ENCODE measurements at places on chromosomes 6 and 20.

DNA sequence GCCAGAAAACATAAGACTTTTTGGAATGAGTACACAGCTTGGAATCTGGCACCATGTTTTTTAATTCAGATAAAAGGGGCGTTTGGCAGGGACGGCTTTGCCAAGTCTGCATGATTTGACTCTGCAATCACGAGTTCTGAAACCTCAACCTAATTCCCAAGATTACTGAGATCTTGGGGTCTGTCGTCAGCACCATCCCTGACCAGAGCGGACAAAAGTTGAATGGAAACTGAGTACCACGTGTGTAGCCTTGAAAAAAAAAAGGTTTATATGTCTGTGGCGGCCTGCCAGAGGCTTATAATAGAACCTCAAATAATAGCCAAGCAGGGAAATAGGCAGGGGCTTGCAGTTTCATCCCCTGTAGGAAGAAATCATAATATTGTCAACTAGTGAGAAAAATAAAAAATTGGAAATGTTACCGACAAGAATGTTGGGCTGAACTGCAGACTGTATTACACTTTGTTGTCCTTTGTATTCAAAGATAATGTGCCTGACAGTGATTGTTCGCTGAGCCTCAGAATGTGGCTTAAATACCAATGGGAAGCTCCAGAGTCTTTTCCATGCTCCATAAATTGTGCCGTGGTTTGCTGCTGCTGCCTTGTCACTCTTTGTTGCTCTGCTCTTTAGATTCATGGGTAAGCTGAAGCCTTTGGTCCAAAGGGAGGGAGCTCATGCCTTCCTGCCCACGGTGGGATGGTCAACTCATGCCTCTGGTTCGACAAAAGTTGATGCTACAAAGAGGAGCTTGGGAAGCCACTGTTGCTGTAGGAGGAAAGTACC is 118.8 kb upstream of the ARID1B start:
- DNase-seq, result no peak

- DNase-seq, result no peak
These were observed 3.4 kb downstream of the GJA1 start for GRCh38 chr6:121438869-121439268.

GRCh38 chr6:144417681-144418080 is 132.5 kb downstream of the UTRN start:
- no peak for DNase-seq

DNA sequence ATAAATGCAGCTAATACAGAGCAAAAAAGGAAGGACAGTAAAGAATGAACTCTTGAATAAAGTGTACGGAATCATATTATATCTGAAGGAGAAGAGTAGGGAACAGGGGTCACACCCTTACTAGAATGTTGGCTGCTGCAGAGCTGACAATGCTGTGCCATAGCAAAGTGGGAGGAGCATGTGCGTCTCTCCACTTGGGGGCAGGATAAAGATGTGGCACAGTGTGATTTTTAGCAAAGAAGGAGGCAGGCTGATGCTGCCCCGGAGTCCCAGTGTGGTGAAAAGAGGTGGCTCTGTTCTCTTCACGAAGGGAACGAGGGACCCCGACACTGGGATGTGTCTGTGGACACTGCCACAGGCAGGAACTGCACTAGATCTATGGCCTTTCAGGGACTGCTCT is 67.5 kb downstream of the INSM1 start:
- no peak for DNase-seq

DNA sequence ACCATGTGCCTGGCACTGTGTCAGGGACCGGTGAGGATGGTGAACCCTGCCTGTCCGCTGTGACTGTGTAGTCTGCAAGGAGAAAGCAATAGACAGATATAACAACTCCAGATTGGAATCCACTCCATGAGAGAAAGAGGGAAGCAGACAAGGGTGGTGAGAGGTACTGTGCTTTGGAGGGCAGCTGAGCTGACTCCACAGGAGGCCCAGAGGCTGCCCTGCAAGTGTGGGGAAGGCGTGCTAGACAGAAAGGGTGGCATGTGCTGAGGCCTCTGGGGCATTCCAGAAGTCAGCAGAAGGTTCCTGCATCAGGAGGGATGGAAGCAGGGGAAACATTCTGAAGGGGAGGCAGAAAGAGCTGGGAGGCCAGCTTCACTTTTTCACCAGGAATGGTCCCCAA is 39.3 kb upstream of the APCDD1L start:
- DNase-seq, result no peak

- DNase-seq, result no peak
These were observed 74.7 kb downstream of the PTCHD4 start for GRCh38 chr6:48036316-48036715.

GRCh38 chr6:13375360-13375878 is 47.1 kb upstream of the TBC1D7 start:
- DNase-seq, result no peak

DNA sequence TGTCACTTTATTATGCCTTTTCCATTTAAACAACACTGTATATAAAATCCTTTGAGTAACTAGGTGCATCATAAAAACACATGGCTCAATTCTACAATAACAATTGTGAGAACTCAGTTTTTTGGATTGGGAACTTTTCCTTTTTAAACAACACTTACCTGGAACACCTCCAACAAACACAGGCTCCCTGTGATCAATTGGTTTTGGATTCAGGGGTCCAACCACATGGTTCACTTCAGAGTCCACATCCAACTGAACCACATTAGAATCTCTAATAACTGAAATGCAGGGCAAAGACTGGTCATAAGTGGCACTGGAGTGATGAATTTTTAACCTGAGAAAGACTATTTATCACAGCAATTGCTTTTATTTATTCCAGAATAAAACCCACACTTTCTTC is 26.5 kb downstream of the FAM229B start:
- DNase-seq, result no peak

DNA sequence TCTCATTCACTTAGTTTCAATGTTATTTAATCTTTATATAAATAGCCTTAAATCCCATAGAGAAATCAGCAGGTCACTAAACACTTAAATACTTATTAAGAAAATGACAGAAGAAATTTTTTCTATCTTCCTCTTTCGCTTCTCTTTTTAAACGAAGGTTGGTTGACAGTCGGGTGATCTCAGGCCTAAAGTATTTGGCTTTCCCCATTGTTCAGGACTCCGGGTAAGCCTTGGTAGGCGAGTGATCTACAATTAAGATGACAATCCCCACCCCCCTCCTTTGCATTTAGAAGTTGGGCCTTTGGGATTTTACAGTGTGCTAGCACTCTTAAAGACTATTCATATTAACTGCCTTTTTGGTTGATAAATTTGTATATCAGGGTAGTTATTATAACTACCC is 19.7 kb upstream of the UTRN start:
- DNase-seq, result no peak

- peak; percentile 50 for DNase-seq
These were observed 9.5 kb downstream of the NT5E start for GRCh38 chr6:85459224-85459901.

GRCh38 chr6:48766349-48766748 is 655.4 kb upstream of the PTCHD4 start:
- DNase-seq, result peak; percentile 79

DNA sequence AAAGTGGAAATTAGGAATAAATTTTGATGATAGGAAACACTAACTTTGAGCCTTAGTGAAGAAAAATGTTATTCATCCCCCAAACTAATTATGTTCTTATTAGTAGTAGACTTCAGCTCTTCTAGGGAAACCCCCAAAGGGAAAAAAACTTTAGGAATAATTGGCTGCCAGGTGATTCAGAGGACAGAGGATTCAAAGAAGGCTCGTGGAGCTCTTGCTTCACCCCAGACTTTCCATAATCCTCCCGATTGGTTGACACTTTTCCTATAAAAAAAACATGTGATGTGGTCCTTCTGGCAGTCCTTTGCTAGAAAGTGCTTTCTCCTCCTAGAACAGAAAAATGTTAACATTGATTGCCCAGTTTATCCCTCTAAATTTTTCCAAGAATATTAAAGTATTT is 5.6 kb upstream of the CCDC170 start:
- no peak for DNase-seq

GRCh38 chr20:44811150-44811685 is 872 bp upstream of the RIMS4 start:
- no peak for DNase-seq

DNA sequence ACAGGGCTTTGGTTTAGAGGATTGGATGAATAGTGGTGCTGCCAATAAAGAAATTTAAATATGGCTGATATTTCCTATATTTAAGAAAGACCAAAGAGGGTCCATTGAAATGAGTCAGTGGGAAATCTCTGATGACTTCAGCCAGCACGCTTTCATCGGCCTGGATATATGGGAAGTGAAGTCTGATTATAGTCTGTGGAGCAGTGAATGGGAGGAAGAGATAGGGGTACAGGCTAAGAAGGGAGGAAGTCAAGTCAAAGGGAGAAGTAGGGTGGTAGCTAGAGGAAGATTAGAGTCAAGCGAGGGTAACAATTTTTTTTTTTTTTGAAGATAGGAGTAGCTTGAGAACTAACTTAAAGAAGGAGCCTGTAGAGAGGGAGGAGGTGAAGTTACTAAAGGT is 22.7 kb downstream of the SLC16A10 start:
- DNase-seq, result no peak

- DNase-seq, result no peak
These were observed at the start of gene APCDD1L for GRCh38 chr20:58515233-58516212. APCDD1L (minus strand) TSS chr20:58515399; CDS start chr20:58514707, 692 bp downstream.

DNA sequence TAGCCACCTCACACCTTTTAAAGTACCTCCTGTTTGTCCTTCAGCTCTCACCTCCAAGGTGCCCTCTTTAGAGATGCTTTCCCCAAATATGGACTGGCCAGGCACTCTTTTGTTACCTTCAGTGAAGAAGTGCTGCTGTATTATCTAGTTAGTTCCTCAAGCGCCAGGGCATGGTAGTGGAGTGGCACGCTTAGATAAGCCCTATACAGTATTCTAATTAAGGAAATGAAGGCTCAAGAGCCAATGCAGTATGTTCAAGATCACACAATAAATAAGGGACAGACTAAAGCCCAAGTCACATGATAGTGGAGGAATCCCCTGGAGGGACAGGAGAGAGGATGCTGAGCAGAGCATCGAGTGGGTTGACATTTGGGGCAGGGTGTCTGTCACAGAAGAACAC is 28.5 kb upstream of the GFOD1 start:
- DNase-seq, result no peak

GRCh38 chr20:46362921-46363867 is 43.2 kb downstream of the ELMO2 start:
- DNase-seq, result no peak

- DNase-seq, result no peak
These were observed 584 bp downstream of the C20orf141 start for GRCh38 chr20:2815242-2815900.

- no peak for DNase-seq
These were observed 2.5 kb upstream of the BPIFA1 start for GRCh38 chr20:33233129-33233774.

DNA sequence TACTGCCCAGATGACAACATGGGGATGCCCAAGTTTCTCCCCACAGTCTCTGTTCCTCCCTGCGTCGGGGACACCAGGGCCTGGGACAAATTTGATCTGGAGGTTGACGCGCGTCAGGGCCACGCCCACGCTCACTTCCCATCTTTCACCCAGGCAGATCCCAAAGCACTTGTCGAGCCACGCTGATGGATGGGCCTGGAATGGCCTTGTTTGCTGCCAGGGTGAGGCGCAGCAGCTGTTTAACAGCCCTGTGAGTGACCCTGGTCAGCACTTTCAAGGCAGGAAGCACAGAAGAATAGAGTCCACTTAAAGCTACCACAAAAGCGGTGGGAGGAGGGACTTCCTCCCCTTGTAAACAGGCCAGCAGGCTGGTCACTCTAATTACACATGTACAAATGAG is 324.7 kb upstream of the JARID2 start:
- no peak for DNase-seq

GRCh38 chr20:33438481-33438880 is 5.1 kb downstream of the SNTA1 start:
- no peak for DNase-seq

DNA sequence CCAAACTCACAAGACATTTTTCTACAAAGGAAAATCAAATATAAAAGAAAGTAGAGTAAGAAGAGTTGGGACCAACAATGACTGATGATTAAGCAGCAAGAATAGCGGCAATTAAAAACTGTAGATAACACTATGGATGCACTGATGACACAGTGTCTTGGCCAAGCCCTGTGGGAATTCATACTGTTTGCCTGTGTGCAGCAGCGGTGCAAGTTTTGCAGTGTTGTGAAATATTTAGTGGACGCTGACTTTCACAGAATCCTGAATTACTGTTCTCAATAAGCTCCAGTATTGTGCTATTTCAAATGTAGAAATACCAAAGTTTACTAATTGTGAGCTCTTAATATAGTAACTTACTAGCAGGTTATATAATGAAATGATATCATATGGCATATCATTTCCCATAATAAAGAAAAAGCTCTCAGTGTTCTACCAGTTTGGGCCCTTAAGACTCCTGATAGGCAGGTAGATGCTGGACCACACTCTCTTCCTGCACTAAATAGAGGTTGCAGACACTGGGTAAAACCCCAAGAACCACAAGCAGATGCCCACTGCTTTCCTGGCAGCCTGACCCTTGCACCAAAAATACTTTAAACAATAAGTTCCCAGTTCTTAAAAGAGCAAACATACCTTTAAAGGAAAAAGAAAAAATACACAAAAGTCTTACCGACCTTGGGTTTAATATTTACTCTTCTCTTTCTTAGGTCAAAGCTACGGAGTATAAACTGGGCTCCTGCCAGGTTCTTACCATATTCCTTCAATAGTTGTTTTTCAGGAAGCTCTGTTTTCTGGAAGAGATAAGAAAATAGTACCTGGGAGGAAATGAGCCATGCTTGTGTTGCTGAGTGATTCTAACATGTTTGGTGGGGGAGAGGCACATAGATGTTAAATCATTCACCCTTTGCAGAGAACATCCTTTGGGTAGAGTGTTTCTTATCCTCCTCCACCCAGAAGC is 41.6 kb downstream of the ANKEF1 start:
- DNase-seq, result no peak
